ENCODE measurements at places on chromosomes 12 and 14.

DNA sequence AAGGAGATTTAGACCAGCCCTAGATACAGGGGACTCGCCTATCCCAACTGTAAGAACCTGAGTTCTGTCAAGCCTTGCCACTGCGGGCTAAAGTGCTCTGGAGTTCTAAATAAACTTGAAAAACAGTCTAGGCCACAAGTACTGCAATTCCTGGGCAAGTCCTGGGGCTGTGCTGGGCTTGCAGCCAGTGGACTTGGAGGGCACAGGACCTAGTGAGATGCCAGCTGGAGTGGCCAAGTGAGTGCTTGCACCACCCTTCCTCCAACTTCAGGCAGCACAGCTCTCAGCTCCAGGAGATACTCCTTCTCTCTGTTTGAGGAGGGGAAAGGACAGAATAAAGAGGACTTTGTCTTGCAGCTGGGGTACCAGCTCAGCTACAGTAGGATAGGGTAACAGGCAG is 307.6 kb upstream of the FBXO33 start:
- DNase-seq, result no peak

- no peak for DNase-seq
Observed at GRCh38 chr12:67137256-67137655, 131.9 kb upstream of the CAND1 start.

DNA sequence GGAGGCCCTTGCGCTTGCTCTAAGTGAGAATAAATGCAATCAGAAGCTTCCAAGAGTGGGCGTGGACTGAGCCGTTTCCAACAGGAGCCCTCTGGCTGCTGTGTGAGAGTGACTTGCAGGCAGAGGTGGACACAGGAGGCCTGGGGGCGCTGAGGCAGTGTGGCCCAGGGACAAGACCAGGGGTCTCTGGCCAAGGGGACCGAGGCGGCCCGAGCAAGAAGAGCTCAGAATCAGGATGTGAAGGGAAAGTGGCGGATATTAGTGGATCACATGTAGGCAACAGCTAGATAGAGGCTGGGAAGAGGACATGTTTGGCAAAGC is 8.6 kb downstream of the RIMBP2 start:
- no peak for DNase-seq

DNA sequence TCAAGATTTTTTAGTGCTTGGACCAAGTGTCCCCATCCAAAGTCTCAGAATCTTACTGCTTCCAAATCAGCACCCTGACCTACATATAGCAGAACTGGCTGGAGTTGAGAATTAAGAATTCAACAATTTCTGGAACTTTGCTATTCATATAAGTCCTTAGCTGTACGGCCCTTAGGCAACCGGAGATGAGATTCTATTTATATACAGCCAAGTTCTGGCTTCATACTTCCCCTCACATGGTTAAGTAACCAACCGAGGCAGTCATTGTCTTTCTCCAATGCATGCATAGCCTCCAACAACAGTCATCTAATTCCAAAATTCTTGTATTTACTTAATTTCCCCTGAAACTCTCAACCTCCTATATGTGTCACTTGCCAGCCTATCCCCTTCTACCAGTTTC is 76.6 kb downstream of the SINHCAF start:
- no peak for DNase-seq

- no peak for DNase-seq
Observed at GRCh38 chr14:92473261-92473968, 40.2 kb upstream of the RIN3 start.

GRCh38 chr14:53411125-53411524 is 258.0 kb upstream of the DDHD1 start:
- DNase-seq, result no peak

GRCh38 chr12:59972905-59973304 is 377.1 kb downstream of the SLC16A7 start:
- no peak for DNase-seq

GRCh38 chr12:15702276-15702675 is 86.9 kb downstream of the EPS8 start:
- DNase-seq, result no peak

GRCh38 chr12:7787574-7788293 is 1.5 kb upstream of the NANOG start:
- no peak for DNase-seq

GRCh38 chr12:33245434-33245833 is 194.2 kb downstream of the SYT10 start:
- DNase-seq, result no peak

DNA sequence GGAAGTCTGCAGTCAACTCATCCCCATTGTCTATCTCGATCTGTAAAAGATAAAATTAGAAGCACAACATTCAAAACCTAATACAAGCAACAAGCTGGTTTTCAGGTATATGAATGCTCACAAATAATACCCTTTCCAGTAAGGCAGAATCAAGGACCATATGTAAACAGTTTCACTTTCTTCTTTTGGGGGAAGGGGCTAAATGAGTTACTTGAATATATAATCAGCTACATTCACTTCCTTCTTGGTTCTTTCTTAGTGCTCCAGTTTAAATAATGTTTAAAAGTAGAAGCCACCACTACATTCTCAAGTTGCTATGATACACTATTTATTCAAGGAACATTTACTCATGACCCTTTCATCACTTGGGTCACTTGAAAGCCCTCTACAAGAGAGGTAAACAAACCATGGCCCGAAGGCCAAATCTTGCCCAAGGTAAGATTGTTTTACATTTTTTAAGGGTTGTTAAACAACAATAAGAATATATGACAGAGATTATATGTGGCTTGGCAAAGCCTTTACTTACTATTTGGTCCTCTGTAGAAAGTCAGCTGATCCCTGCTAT is 10.3 kb downstream of the TWF1 start:
- DNase-seq, result no peak

DNA sequence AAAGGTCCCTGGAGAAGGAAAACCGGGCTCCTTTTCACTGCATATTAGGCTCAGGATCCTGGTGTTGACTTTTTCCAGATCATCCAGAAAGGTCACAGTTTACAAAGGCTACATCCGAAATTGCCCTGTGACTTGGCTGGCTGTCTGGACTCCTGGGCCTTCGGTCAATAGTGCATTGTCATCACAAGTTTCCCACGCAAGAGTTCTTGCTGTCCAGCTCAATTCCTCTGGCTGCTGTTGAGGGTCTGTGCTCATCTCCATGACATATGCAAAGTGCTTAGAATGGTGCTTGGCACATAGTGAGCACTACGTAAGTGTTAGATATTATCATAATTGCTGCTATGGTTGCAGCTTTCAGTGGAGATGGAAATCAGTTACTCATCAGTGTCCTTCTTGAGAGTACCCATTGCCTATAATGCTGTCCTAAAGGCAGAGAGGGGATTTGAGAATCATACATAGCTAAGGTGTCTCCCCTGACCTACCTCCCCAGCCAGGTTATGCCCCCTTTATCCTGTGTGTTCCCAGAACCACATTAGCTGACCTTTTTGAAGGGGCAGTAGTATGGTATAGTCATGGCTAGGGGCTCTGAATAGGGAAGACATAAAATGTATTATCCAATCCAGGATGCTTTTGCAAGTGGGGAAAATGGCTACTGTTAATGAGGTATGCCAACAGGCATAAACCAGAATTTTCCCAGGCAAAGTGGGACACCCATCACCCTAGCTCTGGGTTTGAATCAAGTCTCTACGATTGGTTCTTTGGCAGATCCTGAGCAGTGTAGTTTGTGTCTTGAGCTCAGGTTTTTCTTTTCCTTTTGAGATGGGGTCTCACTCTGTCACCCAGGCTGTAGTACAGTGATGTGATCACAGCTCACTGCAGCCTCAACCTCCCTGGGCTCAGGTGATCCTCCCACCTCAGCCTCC is 132.0 kb upstream of the CCND2 start:
- DNase-seq, result no peak

GRCh38 chr12:68106160-68106559 is 53.4 kb downstream of the IFNG start:
- DNase-seq, result no peak

DNA sequence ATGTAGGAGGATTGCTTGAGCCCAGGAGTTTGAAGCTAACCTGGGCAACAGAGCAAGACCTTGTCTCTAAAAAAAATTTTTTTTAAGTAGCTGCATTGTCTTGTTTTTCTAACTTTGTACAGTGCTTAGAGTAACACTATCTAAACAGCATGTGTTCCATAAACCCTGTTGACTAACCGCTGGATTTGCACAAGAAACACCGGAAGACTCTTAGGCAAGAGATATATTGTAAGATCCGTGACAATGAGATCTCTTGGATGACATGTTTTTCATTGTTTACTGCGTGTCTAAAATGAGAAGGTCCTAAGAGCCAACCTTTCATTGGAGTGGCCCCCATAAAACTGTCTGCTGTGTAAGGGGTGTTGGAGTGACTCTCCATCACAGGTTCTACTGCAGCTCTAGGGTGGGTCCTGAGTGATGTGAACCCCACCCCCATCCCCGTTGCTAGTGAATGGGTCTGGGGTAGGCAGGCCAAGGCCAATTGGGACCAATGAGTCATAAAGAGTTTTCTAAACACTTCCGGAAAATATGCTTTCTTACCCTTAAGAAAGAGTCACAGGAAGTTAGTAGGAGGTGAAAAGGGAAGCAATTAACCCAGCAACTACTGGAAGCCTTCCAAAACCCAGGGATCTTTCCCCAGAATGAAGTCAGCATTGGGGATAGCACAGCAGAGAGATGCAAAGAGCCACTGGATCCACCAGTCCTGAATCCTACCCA is 24.3 kb upstream of the PCNX1 start:
- no peak for DNase-seq

DNA sequence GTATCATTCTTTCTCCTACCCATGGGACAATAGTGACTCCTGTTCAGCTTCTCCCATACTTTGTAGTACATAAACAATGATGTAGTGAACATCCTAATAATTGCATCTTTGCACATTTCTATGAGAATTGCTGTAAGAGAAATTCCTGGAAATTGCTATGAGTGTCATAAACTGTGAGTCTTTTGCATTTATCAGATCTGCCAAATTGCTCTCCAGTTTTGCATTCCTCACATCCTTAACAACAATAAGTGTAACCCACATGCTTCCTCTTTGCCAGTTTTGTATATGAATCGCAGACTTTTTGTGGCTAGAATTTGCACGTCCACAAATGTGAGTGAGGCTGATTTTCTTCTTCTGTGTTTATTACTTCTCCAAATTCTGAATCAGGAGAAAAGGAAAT is 124.0 kb upstream of the TBX5 start:
- DNase-seq, result no peak

DNA sequence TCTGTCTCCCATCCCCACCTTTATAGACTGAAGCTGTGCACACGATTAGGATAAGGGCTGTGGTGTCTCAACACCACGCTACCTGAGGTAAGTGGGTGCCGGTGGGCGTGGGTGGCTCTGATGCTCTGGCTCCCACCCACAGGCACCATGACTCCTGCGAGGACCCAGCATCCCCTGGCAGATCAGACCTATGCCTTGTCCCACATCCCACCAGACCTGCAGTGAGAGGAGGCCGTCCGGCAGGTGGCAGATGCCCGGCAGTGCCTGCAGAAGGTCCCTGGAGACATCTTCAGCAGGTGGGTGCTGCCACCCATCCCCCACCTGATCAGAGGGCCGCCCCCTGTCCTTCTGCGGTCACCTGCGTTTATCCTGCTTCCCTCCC is 104.4 kb upstream of the PRB2 start:
- DNase-seq, result no peak

DNA sequence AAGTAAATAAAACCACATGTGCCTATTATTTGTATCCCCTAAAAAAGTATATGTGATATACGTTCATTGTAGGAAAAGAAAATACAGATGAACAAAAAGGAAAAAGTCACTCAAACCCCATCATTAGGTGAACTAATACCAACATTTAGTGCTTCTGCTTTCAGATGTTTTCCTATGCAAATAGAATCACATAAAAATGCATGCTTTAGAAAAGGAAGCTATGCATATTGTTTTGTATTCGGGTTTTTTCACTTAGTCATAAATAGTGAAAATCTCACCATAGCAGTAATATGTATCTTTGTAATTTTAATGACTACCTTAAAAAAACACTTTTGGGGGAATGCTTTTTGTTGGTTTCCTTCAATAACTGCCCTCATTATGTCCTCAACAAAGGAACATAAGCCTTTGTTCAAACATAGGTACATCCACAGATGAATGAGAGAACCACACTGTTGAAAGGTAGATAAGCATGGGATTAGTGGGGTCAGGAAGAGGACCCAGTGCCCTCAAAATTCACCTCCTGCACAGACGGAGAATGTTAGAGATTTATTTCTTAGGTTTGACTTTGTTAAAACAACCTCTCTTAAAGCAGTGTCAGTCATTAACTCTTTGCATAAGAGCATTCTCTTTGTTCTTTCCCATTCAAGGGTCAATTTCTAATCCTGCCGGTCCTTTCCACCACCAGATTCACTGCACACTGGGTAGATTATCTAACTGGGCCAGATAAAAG is 6.5 kb downstream of the AMDHD1 start:
- DNase-seq, result no peak

DNA sequence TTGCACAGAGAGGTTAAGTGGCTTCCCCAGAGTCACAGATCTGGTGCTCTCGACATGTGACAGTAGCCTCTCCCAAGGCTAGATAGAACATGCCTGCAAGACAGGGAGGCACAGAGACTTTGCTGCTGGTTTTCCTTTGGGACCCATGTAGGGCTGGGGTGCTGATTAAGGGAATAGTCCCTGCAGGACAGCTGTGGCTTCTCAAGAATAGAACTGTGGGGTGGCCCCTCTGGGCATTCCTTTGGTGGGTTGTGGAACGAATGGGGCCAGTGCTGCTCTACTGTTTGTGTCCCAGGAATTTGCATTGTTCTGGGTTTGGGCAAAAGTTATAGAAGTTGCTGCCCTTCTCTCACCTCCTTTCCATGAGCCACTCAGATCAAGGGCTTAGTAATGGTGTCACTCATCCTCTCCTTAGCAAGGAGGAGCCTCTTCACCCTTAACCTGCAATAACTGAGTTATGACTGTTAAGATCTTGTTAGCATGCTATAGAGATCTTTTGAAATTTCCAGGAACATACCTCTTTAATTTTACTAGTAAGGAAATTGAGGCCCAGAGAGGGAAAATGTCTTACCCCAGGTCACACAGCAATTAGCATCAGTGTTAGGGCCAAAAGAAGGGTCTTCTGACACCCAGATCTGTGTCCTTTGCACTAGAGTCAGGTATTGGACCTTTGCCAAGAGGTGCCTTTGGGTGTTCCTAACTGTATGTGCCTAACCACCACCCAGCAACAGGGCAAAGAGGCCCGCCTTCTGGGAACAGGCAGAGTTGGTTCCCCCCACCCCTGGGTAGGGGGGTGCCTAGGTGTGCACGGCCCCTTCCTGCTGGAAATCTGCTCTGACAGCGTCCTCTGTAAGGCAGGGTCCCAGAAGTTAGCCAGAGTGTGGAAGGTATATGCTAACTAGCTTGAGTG is 31.4 kb downstream of the CD9 start:
- DNase-seq, result no peak

DNA sequence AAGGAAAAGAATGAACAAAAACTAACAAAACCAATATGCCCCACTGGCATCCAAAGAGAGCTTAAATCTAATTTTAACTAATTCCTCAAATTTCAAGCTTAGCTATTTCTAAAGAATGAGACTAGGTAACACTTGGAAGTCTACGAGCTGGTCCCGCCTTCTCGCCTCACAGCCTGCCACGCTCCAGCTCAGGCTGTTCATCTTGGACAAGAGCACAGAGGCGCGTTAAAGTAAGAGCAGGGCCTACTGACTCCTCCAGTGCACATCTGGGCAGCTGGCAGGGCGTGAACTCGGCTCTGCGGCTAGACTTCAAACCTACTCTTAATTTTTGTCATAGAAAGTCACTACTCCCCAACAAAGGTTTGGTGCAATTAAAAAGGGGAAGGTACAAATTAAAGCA is 64.6 kb downstream of the DICER1 start:
- no peak for DNase-seq

- DNase-seq, result no peak
Observed at GRCh38 chr12:113128802-113129663, 6.5 kb downstream of the RASAL1 start.

GRCh38 chr12:107983756-107984472 is 145.2 kb upstream of the WSCD2 start:
- DNase-seq, result no peak
